ENCODE measurements at places on chromosomes 7 and 10. TPM values are rescaled to one million over a fixed set of nuclear protein-coding genes. Genes with fewer than 3 reads are reported as not detected.

GRCh38 chr7:22801912-22802311 lies 20.7 kb downstream of the TOMM7 start:
- no peaks in the 10 kb centered on the region for H3K27me3 ChIP-seq
- DNase-seq = no peak
- no peak overlapping the region for H3K27ac ChIP-seq
- no peaks in the 10 kb centered on the region for H3K36me3 ChIP-seq
- H3K4me1 ChIP-seq = no peaks in the 10 kb centered on the region

The ETV1 gene
- polyA plus RNA-seq = 88.4 TPM

- H3K4me3 ChIP-seq = peak overlapping the region; percentile 67
- no peak for DNase-seq
- H3K36me3 ChIP-seq = no peaks in the 10 kb centered on the region
- no peaks in the 10 kb centered on the region for H3K27me3 ChIP-seq
Observed at GRCh38 chr7:70694971-70695794, 436.8 kb upstream of the GALNT17 start.

- H3K27ac ChIP-seq = no peak overlapping the region
- no peaks in the 10 kb centered on the region for H3K36me3 ChIP-seq
- no peak for DNase-seq
- no peak overlapping the region for H3K4me3 ChIP-seq
Observed at GRCh38 chr10:115171392-115171960, 78.3 kb downstream of the ATRNL1 start.

GRCh38 chr7:91039033-91039432 lies 225.2 kb upstream of the FZD1 start:
- H3K4me1 ChIP-seq = no peaks in the 10 kb centered on the region
- no peak overlapping the region for H3K27ac ChIP-seq
- no peak for DNase-seq
- H3K4me3 ChIP-seq = no peak overlapping the region

The CDK14 gene
- 30.2 TPM for polyA plus RNA-seq

The CPEB3 gene
- 2.9 TPM for polyA plus RNA-seq

The HIBADH gene
- polyA plus RNA-seq = 51.9 TPM

The SPDYE16 gene
- 5.5 TPM for polyA plus RNA-seq

The CRYGN gene
- 0.43 TPM for polyA plus RNA-seq

- no peaks in the 10 kb centered on the region for H3K27me3 ChIP-seq
- H3K27ac ChIP-seq = peak within 1 kb of the TSS; percentile 82
- peak within 1 kb of the TSS; percentile 69 for H3K4me3 ChIP-seq
Observed at GRCh38 chr7:157138424-157139110, at the start of gene UBE3C. TSS of gene UBE3C (plus strand) at chr7:157138926. CDS start at chr7:157139273, 347 bp downstream.

- no peak overlapping the region for H3K27ac ChIP-seq
- H3K27me3 ChIP-seq = no peaks in the 10 kb centered on the region
- no peak overlapping the region for H3K4me3 ChIP-seq
- no peak for DNase-seq
- no peaks in the 10 kb centered on the region for H3K4me1 ChIP-seq
- H3K36me3 ChIP-seq = no peaks in the 10 kb centered on the region
Observed at GRCh38 chr10:104515678-104516199, 125.4 kb upstream of the SORCS3 start.

- no peak overlapping the region for H3K4me3 ChIP-seq
- no peaks in the 10 kb centered on the region for H3K4me1 ChIP-seq
- H3K27me3 ChIP-seq = no peaks in the 10 kb centered on the region
- no peak overlapping the region for H3K27ac ChIP-seq
- H3K36me3 ChIP-seq = no peaks in the 10 kb centered on the region
Observed at GRCh38 chr10:78920011-78920410, 148.8 kb upstream of the ZMIZ1 start.

The SMO gene
- polyA plus RNA-seq = 53.0 TPM

The SH2D4B gene
- polyA plus RNA-seq = 0.11 TPM

The FAM204A gene
- 81.5 TPM for polyA plus RNA-seq

- H3K4me3 ChIP-seq = no peak overlapping the region
- no peak for DNase-seq
- H3K36me3 ChIP-seq = no peaks in the 10 kb centered on the region
- H3K27ac ChIP-seq = no peak overlapping the region
- H3K27me3 ChIP-seq = peaks cover under 1% of the 10 kb centered on the region
Observed at GRCh38 chr7:28623105-28623730, 210.9 kb downstream of the CREB5 start.

DNA sequence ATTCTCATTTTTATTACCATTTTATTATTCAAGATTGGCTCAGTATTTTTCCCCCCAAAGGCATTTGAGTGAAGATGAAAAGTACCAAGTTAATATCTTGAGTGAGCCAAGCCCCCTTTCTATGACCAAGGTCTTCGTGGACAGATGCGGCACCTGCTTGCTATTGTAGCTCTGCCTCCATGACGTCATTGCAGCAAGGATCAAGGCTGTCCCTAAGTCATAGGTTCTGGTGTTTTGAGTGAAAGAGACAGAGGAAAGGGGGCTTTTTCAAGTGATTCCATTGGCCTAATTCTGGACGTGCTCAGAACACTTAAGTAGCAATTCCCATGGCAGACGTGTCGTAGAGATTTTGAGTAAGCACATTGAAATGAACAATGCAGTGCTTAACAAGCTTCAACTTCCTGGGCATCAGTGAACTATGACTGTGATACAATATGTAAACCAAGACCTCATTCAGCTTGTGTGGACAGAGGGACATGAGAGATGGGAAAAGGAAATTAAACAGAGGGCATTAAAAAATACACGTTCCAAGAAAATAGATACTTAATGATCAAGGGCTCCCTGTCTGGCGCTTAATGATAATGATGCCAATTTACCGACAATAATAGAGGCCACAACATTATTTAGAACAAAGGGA lies 248.7 kb upstream of the NPVF start:
- H3K4me1 ChIP-seq = no peaks in the 10 kb centered on the region
- H3K4me3 ChIP-seq = no peak overlapping the region
- no peak overlapping the region for H3K27ac ChIP-seq
- DNase-seq = no peak
- H3K36me3 ChIP-seq = no peaks in the 10 kb centered on the region

DNA sequence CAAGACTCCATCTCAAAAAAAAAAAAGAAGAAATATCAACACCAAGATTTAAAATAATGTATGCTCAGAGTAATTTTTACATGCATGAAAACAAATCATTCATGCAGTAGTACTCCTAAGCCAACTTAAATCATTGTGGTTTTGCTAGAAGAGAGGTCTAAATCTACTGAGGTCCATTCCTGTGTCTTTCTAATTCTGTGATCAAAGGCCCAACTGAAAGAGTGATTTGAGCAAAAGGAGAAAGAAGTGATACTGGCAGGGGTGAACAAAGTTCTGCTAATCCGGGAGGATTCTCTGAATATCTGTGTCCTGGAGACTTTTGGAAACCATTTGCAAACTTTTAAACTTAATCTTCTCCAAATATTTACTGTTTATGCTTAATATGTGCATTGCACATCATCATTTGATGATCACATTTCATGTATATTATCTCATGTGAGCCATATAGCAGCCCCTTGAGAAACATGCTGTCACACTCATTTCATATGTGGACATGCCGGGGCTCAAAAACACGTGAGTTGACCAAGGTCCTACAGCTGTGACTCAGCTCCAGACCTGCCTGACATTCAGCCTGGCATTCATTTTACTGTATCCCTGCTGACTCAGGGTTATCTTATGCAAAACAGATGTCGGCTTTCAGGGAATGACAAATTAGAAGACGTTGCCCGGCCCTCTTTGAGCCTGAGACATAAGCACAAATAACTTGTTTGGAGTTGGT lies 76.4 kb downstream of the FAM107B start:
- no peaks in the 10 kb centered on the region for H3K36me3 ChIP-seq
- no peaks in the 10 kb centered on the region for H3K27me3 ChIP-seq
- no peak for DNase-seq
- no peak overlapping the region for H3K4me3 ChIP-seq

GRCh38 chr7:134730411-134730829 lies 49.0 kb upstream of the CALD1 start:
- no peaks in the 10 kb centered on the region for H3K27me3 ChIP-seq
- H3K4me3 ChIP-seq = no peak overlapping the region
- no peak for DNase-seq
- no peaks in the 10 kb centered on the region for H3K4me1 ChIP-seq
- H3K27ac ChIP-seq = peak overlapping the region; percentile 69

GRCh38 chr10:126867567-126868365 lies 37.5 kb upstream of the DOCK1 start:
- H3K4me3 ChIP-seq = no peak overlapping the region
- DNase-seq = no peak
- H3K36me3 ChIP-seq = no peaks in the 10 kb centered on the region
- no peak overlapping the region for H3K27ac ChIP-seq
- H3K27me3 ChIP-seq = no peaks in the 10 kb centered on the region

The CYP3A7 gene
- 0.95 TPM for polyA plus RNA-seq

The TRIP6 gene
- 76.3 TPM for polyA plus RNA-seq

DNA sequence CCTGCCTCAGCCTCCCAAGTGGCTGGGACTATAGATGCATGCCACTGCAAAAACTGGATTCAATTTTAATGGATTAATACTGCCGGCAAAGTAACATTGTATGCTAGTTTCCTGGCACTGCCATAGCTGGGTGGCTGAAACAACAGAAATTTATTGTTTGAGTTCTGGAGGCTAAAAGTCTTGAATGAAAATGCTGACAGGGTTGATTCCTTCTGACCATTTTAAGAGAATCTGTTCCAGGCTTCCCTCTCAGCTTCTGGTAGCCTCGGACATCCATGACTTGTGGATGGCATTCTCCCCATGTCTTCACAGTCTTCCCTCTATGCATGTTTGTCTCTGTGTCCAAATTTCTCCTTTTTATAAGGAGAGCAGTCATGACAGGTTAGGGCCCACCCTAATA lies 87.3 kb upstream of the ARID5B start:
- no peak overlapping the region for H3K4me3 ChIP-seq
- DNase-seq = no peak
- H3K36me3 ChIP-seq = no peaks in the 10 kb centered on the region
- H3K4me1 ChIP-seq = no peaks in the 10 kb centered on the region
- no peak overlapping the region for H3K27ac ChIP-seq

- H3K4me3 ChIP-seq = no peak overlapping the region
- H3K27me3 ChIP-seq = no peaks in the 10 kb centered on the region
- no peak overlapping the region for H3K27ac ChIP-seq
- no peak for DNase-seq
Observed at GRCh38 chr10:87974769-87975168, 111.3 kb downstream of the PTEN start.

DNA sequence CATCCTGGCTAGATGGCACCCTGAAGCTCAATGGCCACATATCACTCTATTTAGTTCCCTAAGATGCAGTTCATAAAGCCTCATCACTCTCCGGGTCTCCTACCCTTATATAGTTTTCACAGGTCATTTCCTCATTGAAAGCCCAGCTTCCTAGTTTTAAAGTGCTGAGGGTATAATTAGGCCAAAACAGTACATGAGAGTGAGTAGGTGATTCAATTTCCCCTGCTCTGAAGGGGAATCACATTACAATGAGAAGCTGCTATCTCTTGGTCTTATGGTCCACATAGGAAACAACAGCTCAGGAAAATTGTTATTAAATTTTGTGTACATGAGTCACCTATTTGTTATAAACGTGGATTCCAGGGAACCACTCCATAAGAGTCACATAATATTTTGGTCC lies 162.0 kb downstream of the SEMA3E start:
- no peak overlapping the region for H3K4me3 ChIP-seq
- no peaks in the 10 kb centered on the region for H3K27me3 ChIP-seq
- H3K36me3 ChIP-seq = no peaks in the 10 kb centered on the region
- no peak overlapping the region for H3K27ac ChIP-seq

DNA sequence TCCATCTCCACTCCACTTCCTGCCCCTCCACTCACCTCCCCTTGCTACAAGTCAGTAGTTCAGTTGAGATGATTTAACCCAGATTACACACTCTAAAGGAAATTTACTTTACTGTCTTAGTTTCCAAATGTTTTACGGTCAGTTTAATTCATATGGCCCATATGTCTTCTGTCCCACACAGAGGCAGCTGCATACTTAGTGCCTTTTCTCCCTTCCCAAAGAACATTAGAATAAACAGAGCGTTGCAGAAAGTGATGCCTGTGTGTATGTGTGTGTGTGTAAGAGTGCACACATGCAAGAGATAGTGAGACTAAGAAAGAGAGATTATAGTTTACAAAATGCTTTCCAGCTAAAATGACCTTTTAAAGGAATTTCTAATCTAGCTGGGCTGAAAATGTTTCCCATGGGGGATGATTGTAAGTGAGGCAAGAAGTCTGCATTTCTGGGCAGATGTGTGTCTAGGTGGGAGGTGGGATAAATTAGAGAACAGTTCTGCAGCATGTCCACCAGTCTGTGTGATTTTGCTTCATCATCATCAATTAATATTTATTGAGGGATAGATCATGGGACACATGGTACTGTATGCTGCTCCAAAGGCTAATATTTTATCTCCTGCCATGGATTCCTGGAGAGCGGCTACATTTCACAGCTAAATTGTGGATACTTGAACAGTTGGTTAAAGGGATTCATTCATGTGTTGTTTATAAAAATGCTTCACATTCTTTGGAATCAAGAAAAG lies 81.5 kb downstream of the NXPH1 start:
- no peak overlapping the region for H3K4me3 ChIP-seq
- no peak overlapping the region for H3K27ac ChIP-seq
- no peaks in the 10 kb centered on the region for H3K27me3 ChIP-seq
- no peak for DNase-seq

The ALOX5 gene
- 1.3 TPM for polyA plus RNA-seq

DNA sequence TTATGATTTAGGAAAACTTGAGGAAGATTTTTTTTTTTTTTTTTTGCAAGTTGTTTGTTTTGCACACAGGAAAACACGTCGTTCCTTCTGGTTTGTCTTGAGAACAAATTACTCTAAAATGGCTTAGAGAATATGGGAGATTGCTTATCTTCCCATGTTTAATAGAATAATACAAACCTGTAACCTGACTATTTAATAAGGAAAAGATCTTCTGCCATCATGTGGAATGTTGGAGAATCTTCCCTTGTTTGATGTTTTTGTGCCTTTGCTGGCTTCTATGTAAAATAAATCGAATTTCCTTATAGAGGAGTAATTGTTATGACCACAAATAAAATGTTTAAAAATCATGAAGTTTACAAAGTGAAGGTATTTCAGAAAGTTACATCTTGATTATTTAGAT lies 818.8 kb downstream of the GATA3 start:
- no peak for DNase-seq

- no peak overlapping the region for H3K27ac ChIP-seq
- H3K4me1 ChIP-seq = no peaks in the 10 kb centered on the region
- no peaks in the 10 kb centered on the region for H3K27me3 ChIP-seq
- DNase-seq = peak; percentile 60
- H3K36me3 ChIP-seq = no peaks in the 10 kb centered on the region
- H3K4me3 ChIP-seq = no peak overlapping the region
Observed at GRCh38 chr10:132637477-132638129, 100.0 kb downstream of the INPP5A start.

GRCh38 chr7:96870185-96870584 lies 135.2 kb upstream of the DLX6 start:
- no peaks in the 10 kb centered on the region for H3K4me1 ChIP-seq
- no peak overlapping the region for H3K27ac ChIP-seq
- no peak overlapping the region for H3K4me3 ChIP-seq
- peak; percentile 16 for DNase-seq
- no peaks in the 10 kb centered on the region for H3K27me3 ChIP-seq

- no peak for DNase-seq
- H3K27ac ChIP-seq = no peak overlapping the region
- H3K36me3 ChIP-seq = no peaks in the 10 kb centered on the region
- H3K4me3 ChIP-seq = no peak overlapping the region
- H3K27me3 ChIP-seq = no peaks in the 10 kb centered on the region
Observed at GRCh38 chr10:107616463-107617410, 452.2 kb upstream of the SORCS1 start.

GRCh38 chr10:70331486-70332268 lies 47.9 kb upstream of the NPFFR1 start:
- no peaks in the 10 kb centered on the region for H3K36me3 ChIP-seq
- H3K27me3 ChIP-seq = no peaks in the 10 kb centered on the region
- H3K4me3 ChIP-seq = no peak overlapping the region
- H3K27ac ChIP-seq = peak overlapping the region; percentile 30
- peaks cover 49% of the 10 kb centered on the region for H3K4me1 ChIP-seq
